Tongue (tissue), 3 donors: ENCODE measurements at places on chromosomes 5 and 9.
A peak's percentile ranks its signal among the peaks of the same experiment; 100 is the strongest.

DNA sequence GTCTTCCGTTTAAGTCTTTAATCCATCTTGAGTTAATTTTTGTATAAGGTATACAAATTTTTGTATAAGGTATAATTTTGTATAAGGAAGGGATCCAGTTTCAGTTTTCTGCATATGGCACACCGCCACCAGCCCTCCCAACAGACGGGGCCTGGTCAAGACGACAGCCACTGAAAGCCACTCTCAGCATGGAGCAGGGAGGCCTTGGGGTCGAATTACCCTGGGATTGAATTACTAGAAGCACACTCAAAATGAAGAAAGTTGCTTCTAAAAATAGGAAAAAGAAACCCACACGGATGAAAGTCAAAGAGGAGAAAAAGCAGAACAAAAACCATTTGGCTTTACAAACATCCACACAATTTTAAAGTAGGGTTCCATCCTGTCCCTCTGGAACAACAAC, 586.2 kb upstream of the ADAMTS16 start:
- DNase-seq = peak; percentile 45

GRCh38 chr5:142860270-142860669, 90.1 kb downstream of the ARHGAP26 start:
- DNase-seq = peak; percentile 45

- peak; percentile 77 for DNase-seq
These were observed at the start of gene ENTREP1 for GRCh38 chr9:69324549-69325401. TSS of gene ENTREP1 (plus strand) at chr9:69325215. CDS start at chr9:69325310, 95 bp downstream.

- no peak for DNase-seq
These were observed 61.7 kb downstream of the MRPL36 start for GRCh38 chr5:1737790-1738405.

DNA sequence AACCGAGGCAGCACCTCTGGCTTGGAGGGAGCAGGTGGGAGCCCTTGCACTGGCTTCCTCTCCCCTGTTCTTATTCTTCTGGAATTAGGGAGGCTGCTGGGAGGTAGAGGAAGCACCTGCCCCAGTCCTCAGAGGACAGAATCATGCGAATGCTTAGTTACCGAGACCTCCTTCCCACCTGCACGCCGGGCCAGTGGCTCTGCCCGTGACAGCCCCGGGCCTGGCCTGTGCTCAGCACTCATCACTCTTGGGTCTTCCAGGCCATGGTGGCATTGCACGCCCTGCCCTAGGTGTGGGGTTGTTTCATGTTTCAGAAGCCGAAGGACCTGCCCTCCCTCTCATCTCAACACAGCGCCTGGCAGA, 45.3 kb upstream of the NKD2 start:
- DNase-seq = no peak

DNA sequence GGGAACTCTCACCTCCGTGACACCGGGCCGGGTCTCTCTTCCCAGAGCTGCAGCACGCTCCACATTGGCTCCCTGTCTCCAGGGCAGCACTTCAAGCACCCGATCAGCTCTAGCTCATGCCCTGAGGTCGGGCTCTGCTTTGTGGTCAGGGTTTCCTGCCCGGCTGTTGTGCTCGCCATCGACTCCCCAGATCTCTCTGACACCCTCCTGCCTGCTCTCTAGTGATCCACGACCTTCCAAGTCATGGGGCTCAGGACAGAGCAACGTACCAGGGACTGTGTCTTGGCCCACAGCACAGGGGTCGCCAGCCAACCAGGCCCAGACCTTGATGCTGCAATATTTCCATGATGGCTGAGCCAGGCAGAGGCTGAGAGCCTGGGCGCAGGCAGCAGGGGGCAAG, 45.1 kb downstream of the PRRT1B start:
- DNase-seq = no peak

DNA sequence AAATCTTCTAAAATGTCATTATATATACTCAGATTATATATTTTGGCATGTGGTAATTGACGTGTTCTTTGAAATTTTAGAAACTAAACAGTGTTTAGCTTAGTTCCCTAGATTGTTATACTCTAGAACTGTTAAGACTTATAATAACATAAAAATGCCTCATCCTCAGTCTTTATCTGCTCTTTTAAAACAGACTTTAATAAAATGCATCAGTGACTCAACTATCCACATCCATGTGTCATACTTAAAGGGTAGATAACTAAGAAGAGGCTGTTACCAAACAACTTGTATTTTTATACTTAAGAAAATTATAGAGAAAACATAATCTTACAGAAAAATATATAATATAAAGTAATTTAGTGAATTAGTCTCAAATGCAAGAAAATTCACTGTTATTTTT, 15.2 kb downstream of the NFIL3 start:
- DNase-seq = no peak

DNA sequence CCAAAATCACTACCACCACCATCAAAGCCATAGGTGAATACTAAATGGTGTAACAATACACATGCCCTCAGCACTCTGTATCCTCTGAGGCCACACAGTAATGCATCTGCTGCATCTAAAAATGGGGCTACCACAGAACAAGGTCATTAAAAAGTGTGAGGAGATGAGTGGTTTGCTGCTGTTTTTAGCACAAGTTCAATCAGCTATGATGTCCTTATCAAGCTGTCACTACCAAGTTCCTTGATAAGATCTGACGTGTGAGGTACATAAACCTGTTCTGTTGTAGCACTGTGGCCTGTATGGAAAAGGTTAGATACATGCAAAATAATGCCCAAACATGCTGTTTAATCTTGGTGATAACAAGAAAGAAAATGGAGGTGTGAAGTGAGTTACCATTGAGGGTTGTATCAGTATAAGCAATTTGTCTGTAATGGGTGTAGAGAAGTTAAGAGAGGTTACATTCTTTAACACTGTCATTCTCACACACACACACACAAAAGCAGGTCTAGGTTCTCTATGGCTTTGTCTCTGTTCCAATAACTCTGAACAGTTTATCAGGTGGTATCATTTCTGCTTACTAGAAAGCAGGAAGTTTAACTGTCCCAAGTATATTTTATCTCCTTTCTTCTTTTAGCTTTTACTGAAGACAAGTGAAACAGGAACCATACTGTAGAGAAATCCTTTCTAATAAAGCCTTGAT, 252.9 kb downstream of the CWC27 start:
- no peak for DNase-seq

- DNase-seq = no peak
These were observed 3.6 kb upstream of the CCNJL start for GRCh38 chr5:160315968-160316367.

DNA sequence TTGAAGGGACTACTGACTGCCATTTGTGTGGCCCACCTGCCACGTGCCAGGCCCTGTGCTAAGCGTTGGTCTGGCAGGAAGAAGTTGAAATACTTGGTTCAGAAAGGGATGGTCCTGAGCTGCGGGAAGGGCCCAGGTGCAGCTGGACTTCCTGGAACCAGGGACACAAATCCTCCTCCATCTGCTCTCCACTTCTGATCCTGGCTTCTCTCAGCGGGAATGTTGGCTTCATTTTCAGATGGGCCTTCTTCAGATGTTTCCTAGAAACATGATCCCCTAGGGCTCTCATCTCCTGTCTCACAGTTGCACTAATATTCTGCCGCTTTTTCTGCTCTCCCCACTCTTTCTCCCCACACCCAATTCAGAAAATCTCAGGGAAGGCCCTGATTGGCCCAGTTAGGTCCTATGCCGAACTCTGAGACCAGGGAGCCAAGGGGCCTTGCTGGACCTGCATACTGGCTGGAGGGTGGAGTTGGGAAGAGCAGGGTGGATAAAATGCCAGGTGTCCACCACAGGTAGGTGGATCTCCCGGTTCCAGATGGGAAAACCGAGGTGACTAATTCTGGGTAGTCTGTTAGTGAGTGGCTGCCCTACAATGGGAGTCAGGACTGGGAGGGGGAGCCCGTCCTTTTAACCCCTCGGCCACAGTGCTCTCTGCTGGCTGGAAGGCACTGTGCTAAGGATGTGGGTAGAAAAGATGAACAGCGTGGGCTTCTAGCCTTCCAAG, 19.4 kb downstream of the PSAT1 start:
- peak; percentile 47 for DNase-seq

DNA sequence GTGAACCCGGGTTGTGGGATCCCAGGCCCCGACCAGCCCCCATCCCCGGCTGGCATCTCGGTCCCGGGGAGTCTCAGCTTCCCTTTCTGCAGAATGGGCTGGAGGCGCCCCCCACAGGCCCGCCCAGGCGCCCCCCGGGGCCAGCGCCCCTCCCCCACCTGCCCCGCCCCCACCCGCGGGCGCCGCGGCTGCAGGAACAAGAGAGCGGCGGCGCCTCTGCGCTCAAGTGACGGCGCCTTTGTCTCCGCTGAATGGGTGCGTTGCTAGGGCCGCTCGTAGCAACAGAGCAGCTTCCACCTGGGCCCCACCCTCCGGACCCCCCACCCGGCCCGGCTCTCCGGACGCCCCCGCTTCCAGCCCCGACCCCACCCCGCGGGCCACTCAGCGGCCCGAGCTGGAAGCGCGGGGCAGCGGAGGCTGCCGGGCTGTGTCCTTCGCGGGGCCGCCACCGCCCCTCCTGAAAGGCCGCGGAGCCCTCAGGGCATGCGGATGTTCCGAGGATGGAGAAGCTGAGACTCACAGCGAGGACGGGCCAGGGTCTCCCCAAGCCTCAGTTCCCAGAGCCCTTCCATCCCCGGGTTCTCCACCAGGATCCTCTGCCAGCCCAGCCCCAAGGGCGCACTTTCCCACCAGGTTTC, 27.5 kb downstream of the ADGRD2 start:
- peak; percentile 17 for DNase-seq

GRCh38 chr5:159198063-159199036, 11.0 kb downstream of the RNF145 start:
- no peak for DNase-seq

GRCh38 chr5:144971108-144971850, 800.6 kb downstream of the KCTD16 start:
- DNase-seq = peak; percentile 27

- no peak for DNase-seq
These were observed 187.4 kb upstream of the SLC24A2 start for GRCh38 chr9:19976226-19976625.

- no peak for DNase-seq
These were observed 458.6 kb downstream of the ZSWIM6 start for GRCh38 chr5:61790678-61791077.

- DNase-seq = no peak
These were observed 30.0 kb downstream of the FGF18 start for GRCh38 chr5:171449426-171449825.

- peak; percentile 56 for DNase-seq
These were observed 2.3 kb downstream of the DENND4C start for GRCh38 chr9:19232823-19233194.

- no peak for DNase-seq
These were observed 82.2 kb upstream of the IL12B start for GRCh38 chr5:159412284-159413046.

DNA sequence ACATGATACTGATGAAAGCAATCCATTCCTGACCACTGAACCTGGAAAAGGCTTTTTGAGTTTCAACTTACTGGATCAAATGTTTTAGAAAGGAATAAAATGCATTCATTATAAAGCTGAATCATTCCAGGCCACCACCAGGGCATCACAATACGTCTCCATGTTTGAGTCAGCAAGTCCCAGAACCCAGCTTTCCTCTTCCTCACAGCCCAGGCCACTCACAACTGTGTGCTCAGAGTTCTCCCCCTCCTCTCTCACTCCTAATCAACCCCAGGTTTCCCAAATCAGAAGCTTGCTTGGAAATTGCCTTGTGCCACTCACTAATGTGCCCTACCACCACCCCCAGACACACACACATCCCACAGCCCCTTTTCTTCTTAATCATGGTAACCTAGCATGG, 91.7 kb downstream of the GNA14 start:
- no peak for DNase-seq

DNA sequence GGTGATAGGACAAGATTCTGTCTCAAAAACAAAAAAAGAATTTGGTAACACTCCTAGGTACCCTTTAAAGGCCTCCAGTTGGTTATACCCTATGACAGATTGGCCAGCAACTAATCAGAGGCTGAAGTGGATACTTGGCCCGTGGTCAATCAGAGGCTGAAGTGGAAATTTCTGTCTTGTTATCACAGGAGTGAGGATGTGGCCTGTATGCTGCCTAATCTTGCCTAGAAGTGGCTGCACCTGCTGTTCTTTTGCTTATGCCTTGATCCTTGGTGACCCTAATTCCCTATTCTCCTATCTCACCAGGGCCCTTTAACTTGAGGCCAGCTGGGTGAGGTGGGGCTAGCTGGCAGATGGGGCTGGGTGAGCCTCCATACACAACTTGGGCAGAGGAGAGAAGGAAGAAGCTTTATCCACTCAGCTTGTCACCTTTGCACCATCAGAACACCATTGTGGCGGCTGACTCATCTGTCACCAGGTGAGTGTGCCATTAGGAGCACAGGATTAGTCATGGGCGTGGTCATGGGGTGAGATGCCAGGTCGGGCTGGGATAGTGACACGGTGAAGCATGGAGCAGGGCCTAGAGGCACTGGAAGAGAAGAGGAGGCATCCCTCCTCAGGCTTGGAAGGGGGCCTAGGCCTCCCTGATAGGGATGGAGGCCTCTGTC, 41.5 kb downstream of the SAR1B start:
- no peak for DNase-seq

- DNase-seq = no peak
These were observed 4.7 kb upstream of the GPR151 start for GRCh38 chr5:146520731-146521130.

GRCh38 chr5:10220248-10220647, 29.4 kb downstream of the ATPSCKMT start:
- peak; percentile 45 for DNase-seq

GRCh38 chr9:98039607-98040017, 16.9 kb upstream of the NANS start:
- DNase-seq = no peak

- peak; percentile 73 for DNase-seq
These were observed 560.7 kb downstream of the HTR1A start for GRCh38 chr5:63401436-63402046.

- no peak for DNase-seq
These were observed 25.0 kb upstream of the CEP78 start for GRCh38 chr9:78210841-78211301.

DNA sequence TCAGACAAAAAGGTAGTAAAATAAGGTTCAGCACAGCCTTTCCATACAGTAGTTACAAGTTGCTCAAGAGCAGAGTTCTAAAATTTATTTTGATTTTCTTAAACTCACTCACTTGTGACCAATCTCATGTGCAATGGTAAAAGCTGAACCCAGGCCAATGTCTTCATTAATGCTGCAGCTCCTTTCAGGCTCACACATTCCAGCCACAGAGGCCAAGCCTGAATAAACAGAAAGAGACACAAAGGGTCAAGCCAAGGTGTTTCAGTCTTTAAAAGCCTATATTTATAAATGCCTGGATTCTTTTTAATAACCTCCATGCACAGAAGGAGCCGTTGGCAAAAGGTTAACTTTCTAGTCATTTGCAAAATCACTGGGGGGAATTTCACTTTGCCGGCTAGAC, 152.5 kb downstream of the ADAMTS6 start:
- no peak for DNase-seq
